Lung (tissue), 17 donors: ENCODE measurements at places on chromosomes 11 and 22. TPM values are rescaled to one million over a fixed set of nuclear protein-coding genes. Genes with fewer than 3 reads are reported as not detected.

Gene TMEM86A
- 8.9 TPM for total RNA-seq

Gene KCNA4
- total RNA-seq: 0.40 TPM

Gene NCAM1
- 4.1 TPM for total RNA-seq

Gene SCGB2A2
- total RNA-seq: not detected

Gene PIWIL4
- total RNA-seq: 5.8 TPM

Gene ANO5
- 2.8 TPM for total RNA-seq

Gene ANKK1
- total RNA-seq: 1.1 TPM

GRCh38 chr11:99925968-99926367 lies 761.1 kb upstream of the ARHGAP42 start:
- DNase-seq: no peak

GRCh38 chr11:106821291-106821690 lies 197.0 kb downstream of the GUCY1A2 start:
- no peak for DNase-seq

DNA sequence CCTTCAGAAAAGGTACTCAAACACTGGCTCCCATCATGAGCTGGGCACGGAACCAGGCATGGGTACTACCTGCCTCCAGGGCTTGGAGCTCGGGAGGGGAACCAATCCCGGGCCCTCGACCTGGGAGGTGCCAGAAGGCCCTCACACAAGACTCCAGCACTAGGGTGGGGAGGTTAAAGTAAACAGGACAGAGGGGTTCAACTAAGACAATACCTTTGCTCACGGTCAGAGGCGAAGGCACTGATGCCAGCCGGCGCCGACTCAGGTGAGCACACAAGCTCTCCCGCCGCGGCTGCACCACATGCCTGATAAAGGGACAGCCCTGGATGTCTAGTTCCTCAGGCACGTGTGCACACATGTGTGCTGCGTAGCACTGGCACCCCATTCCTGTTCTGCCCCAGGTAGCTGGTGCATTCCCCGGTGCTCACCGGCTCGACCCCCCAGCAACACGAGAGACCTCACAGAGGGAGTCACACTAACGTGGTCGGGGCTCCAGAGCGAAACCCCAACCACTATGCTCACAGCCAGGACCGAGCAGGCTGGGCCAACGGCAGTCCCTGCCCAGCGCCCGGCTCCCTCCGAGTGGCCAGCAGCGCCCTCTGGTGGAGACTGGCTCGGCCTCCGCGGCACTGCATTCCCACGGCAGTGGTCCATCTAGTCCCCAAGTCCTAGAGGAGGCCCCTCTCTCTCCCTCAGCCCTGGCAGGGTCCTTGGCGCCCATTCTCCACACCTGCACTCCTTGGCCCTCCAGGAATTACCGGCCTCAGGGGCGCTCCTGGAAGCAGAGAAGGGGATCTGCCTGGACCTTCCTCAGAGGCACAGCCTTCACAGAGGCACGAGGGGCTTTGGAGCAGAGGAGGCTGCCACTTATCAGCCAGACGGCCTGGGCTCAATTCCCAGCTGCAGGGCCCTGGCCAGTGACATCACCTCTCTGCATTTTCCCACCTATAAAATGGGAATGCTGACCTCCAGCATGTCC lies 28.8 kb upstream of the MOB2 start:
- peak; percentile 85 for DNase-seq

GRCh38 chr11:65390099-65390941 lies 3.9 kb downstream of the FRMD8 start:
- DNase-seq: peak; percentile 26

- no peak for DNase-seq
Measured at GRCh38 chr11:69005631-69006368, 7.2 kb downstream of the MRGPRF start.

DNA sequence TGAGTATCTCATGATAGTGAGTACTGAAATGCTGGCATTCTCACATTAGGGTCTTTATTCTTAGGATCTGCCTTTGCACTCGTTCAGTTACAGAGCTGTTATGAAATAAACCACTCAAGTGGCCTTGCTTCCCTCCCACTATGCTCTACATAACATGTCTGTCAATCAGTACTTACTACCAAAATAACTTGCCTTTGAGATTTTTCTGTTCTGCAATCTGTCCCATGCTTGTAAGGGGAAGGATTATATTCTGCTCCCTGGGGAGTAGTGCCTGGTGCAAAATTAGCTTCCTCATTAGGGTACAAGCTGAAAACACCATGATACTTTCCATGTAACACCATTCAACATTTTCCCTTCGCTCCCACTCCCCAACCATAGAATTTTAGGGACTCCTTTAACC lies 1.9 kb upstream of the GRAP2 start:
- no peak for DNase-seq

DNA sequence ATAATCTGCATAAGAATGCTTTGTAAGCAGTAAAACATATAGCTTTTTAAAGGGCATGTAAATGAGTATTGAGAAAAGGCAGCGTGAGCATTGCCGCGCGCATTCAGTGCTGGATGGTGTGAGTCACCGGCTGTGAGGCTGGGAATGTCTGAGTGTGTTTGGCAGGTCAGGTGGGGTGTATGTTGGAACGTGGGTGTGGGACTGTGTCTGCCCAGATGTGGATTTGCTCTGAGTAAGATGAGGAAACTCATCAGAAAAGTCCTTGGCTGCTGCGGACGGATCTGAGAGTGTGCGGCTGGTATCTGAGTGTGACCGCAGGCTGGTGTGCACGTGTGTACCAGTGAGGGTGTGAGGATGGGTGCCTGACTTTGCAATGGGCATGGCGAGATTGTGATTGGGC lies 66.2 kb upstream of the NECTIN1 start:
- no peak for DNase-seq

GRCh38 chr11:66080055-66080817 lies 10.2 kb downstream of the PACS1 start:
- no peak for DNase-seq

GRCh38 chr11:117676501-117676900 lies 120.5 kb downstream of the DSCAML1 start:
- no peak for DNase-seq

GRCh38 chr22:45579306-45579705 lies 76.6 kb downstream of the FBLN1 start:
- DNase-seq: no peak

DNA sequence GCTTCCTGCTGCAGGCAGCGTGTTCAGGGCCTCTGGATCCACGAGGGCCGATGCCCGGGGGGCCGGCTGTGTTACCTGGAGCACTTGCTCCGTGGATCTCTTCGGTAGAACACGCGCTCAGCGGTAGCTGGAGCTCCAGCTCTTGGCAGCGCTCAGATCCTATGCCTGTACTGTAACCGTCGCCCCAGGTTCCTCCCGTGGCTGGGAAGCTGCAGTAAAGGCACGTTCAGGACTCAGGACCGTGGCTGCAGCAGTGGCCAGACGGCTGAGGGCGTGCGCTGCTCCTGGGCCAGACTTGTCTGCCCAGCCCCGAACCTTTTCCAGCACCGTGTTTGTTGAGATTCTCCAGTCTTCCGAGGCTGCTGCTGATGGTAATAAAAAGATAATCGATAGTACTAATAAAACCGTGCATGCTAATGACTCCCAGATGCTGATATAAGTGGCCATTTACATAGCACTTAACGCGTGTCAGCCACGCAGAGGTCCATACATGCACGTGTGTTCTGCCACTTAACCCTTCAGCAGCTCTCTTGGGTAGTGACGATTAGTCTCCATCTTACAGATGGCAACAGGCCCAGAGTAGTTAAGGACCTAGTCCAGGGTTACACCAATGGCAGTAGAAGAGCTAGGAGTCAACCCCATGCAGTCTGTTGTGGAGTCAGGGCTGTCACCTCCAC lies 1.4 kb downstream of the MOV10L1 start:
- DNase-seq: no peak

DNA sequence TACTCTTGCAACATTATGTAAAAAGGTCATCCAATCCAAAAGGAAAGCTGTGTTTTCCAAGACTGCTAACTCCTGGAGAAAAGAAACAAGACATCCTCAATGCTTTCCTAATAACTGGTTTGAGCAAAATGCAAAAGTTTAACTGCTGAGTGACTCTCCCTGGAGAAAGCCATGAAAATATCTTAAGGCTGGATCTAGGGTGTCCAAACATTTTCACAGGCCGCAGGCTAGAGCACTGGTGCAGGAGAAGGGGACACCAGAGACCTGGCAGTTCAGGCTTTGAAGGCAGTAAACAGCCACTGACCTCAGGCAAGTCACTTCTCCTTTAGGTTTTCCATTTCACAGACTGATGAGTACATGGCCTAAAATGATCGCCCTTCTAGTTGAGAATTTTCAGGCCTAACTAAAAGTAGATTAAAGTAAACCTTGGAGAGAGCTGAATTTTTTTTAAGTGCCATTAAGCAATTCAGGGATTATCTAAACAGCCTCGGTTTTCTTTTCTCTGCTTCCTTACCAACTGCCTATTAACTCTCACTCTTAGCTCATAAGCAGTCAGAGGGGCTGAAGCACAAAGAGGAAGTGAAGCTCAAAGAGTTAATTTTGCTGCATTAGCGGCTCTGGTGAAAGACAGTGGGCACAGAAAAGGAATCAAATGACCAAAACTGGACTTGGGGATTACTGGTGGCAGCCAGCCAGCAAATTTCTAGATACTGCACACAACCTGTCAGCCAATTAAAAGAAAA lies 2.3 kb downstream of the CHKA start:
- peak; percentile 59 for DNase-seq

DNA sequence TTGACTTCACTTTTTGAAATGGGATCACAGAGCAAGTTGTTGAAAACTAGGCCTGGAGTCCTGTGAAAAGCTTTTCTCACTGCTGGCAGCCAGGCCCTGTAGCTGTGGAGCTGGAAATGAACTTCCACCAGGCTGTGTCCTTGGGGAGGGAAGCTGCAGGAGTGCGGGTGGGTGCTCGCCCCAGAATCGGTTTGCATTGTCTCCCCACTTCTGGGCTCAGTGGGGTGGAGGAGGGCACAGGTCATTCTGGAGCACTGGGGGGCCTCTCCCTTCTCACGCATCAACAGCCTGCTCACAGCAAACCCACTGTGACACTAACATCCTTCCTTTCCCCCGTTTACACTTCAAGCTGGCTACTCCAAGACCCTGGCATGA lies 15.2 kb downstream of the GLB1L2 start:
- no peak for DNase-seq

- no peak for DNase-seq
Measured at GRCh38 chr11:85407648-85408047, 219.5 kb downstream of the DLG2 start.
